ENCODE measurements at places on chromosomes 11 and 22. TPM values are rescaled to one million over a fixed set of nuclear protein-coding genes. Genes with fewer than 3 reads are reported as not detected.

DNA sequence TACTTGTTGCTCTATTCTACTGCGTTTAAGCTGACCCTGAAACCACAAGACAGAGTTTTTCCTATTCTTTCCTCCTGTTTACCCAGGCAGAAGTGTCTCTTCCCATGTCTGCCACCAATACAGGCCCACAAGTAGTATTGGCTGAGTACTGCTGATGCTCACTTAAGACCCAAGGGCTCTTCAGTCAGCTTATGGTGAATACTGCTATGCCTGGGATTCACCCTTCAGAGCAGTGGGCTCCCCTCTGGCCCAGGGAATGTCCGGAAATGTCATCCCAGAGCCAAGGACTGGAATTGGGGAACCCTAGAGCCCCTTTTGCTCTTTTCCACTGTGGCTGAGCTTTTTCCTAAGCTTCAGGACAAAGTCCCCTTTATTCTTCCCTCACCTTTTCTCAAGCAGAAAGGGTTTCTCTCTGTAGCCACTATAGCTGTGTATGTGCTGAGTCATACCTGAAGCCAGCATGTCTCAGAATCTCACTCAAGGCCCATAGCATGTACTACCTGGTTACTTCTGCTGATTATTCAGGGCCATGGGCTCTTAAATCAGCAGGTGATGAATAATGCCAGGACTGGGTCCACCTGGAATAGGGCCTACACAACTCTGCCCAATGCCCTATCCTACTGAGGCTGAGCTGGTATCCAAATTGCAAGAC is 745.8 kb upstream of the ANO5 start:
- DNase-seq: no peak

DNA sequence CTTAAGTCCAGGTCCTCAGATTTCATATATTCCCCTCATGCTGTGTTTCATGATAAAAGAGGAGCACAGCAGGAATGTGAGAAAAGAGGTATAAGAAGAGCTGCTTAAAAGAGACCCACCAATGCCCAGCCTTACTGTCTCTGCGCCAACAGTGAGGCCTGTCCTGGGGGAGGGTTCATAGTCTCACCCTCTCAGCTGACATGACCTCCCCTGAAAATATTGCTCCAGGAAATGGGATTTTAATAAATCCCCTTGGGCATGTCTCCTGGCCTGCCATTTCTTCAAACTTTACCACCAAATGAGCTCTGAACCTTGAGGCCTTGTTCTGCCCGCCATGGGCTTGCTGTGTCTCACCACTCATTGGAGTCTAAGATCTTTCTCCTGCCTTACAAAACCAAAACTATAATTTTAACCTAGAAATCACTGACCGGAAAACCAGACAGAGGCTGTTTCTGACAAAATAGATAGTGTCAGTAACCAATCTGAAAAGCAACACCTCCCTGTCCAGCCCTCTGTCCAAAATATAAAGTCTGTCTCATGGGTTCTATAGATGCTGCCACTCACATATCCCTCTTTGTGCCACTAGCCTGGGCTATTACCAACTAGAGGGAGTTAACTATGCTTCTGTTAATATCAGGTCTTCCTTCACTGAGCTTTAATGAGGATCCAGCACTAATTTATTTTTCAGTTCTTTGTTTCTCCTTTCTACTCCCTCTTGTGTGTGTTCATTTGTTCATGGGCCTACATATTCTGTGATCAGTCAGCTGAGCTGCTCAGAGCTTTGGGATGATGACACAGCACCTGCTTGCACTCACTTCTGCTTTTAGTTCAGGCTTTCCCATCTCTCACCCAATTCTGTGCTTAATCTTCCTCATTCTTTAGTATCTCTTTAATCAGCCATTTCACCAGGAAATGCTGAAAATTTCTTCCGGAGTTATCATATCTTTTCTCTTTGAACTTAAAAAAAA is at the start of gene OR2AG2:
TSS of gene OR2AG2 (minus strand) at position 51 of the 968 bp plus-strand sequence. CDS start 3,019 bp downstream, outside the sequence.
- DNase-seq: no peak

DNA sequence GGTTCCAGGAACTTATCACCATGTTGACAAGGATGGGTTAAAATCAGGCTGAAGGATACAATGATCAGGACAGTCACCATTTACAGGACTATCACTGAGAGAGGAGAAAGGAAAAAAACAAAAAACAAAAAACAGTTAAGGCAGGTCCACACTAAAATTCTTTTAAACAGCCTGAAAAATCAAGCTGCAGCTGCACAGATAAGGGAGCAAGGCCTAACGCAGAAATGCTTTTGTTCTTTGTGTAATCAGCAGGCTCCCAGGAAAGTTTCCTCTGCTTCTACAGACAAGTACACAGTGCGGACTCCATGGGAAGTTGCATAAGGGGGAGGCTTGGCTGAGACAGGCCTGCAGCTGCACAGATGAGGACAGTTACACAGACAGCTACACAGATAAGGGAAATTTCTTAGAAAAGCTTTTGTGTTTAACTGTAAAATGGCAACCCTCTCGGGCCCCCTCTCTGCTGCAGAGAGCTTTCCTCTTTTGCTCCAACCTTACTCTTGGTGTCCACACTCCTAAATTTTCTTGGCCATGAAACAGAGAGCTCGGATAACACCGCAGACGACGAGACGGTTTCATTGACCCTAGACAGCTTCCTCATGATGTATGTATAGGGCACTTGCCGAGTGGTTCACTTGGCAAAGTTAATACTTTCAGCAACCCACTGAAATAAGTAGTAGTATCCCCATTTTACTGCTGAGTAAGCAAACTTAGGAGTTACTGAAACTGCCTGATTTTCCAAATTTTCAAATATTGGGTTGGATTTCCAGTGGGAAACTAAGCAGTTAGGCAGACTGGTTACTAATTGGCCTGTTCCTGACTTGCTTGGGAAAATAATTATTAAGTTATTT is 45.5 kb downstream of the PIWIL3 start:
- DNase-seq: peak; percentile 78

The CDKN1C gene
- total RNA-seq: 18.7 TPM

The OTOG gene
- total RNA-seq: not detected

The HPX gene
- not detected for total RNA-seq

Measured in lung microvascular endothelial cell (primary cell).